Amygdala (tissue), 56 donors: ENCODE measurements at places on chromosomes 1 and 21.

GRCh38 chr1:155294520-155295182, 6.6 kb downstream of the PKLR start:
- no peak for DNase-seq

DNA sequence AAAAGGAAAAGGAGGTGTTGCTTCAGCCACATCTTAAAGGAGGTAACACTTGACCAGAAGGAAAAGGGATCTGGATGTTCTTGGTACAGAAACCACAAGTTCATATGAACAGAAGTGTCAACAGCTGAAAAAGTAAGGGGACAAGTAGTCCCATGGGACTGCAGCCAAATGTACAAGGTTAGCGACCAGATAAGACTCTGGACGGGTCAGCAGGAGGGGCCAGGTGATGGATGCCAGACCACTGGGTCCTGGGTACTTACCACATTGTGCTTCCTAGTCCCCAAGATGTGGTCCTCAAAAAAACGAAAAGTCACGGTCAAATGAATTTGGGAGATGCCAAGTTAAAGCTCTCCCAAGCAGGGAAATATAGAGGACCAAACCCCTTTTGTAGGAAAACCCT, 16.6 kb upstream of the BMP8A start:
- no peak for DNase-seq

DNA sequence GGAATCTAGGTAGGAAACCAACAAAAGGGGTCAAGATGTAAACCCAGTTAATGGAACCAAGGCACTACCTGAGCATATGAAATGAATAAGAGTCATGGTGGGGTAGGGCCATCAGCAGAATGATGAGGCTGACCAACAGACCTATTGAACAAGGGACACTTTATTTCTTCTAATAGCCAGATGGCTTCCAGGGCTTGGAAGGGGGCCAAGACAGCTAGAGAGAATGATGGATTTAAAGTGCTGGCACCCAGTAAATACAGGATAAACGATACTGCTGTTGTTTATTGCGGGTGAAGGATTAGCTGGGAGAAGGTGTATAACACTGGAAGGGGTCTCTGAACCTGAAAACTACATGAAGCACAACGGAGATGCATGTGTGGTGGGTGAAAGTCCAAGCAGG, 15.6 kb downstream of the DDAH1 start:
- DNase-seq: no peak

DNA sequence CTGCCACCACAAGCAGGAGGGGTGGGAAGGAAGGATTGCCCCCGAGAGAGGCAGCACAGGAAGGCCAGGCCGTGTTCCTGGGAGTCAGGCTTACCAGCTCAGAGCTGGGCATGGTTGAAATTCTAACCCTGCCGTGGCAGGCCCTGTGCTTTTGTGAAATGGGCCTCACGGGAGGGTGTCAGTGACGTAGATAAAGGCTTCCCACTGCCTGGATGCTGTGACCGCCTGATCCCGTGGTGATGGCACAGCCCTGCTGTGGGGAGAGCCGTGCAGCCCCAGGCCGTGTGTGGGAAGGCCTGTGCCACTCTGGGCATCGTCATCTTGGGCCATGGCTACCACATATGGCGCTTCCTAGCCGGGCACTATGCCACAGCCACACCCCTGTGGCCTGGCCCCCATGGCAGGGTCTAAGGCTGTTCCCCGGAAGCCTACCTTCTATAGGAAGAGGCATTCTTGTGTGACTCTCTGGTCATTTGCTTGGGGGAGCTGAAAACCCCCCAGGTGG, 161.3 kb downstream of the PCBP3 start:
- DNase-seq: no peak

GRCh38 chr1:198018529-198018928, 101.4 kb downstream of the LHX9 start:
- DNase-seq: no peak

DNA sequence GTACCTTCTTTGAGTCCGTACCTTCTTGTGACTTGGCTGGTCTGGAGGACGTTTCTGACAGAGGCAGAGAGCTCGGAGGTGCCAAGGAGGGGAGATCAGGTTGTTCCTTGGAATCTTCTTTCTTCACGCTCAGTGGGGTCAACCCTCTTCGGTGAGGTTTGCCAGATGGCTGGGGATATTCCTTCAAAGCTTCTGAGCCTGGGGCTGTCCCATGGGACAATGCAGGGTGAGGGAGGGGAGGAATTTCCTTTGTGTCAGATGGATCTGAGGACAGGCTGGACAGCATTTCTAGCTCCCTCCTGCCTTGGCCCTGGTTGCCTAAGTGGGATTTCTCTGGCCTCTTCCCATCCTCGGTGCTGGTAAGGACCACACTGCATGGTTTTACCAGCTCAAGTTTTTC, 95.5 kb upstream of the EDN2 start:
- no peak for DNase-seq

GRCh38 chr1:11781297-11781696, 19.3 kb downstream of the C1orf167 start:
- no peak for DNase-seq

DNA sequence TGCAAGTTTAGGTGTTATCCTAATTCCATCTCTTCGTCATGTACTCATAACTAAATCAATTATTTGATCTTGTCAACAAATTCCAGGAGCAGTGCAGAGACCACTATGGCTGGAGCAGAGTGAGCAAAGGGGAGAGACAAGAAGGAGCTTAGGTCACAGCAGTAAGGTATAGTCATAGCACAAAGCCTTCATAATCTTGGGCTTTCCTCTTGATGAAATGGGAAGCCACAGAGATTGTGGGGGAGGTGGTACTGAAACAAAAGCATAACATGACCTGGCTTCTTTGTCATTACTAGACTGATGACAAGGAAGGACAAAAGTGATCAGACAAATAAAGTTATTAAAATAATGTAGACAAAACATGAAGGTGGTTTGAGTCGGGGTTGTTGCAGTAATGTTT, 60.1 kb upstream of the PTGS2 start:
- no peak for DNase-seq

DNA sequence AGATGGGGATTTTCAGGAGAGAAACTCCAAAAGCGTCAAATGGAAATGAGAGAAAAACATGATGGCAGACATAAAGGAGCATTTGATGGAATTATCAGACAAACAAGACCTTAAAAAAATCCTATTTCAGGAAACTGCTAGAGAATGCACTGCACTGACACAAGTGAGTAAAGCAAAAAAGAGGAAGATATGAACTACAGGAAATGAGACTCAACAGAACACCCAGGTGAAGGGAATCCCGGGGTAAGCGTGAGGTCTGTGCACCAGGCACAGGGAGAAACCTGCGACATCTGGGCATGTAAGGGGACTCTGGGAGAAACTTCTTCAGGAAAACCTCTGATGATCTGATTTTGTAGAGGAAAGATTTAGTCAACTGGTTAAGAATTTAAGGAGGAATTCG, 2.8 kb downstream of the TARBP1 start:
- DNase-seq: no peak

- DNase-seq: no peak
Measured at GRCh38 chr21:36928960-36929359, 37.5 kb downstream of the HLCS start.

GRCh38 chr1:222877854-222878253, 63.0 kb downstream of the DISP1 start:
- no peak for DNase-seq

DNA sequence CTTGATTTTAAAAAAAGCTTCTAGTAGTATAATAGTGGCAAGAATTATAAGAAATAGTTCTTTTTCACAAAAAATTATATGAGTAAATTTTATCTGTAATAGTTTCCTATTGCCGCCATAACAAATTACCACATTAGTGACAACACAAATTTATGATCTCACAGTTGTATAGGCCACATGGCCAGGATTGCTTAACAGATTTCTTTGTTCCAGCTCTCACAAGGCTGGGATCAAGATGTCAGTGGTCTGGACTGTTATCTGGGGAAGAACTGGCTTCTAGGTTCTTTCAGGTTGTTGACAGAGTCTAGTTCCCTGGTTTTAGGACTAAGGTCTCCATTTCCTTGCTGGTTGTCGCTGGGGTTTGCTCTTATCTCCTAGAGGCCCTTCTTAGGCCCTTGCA, 236.4 kb downstream of the USP25 start:
- DNase-seq: no peak

DNA sequence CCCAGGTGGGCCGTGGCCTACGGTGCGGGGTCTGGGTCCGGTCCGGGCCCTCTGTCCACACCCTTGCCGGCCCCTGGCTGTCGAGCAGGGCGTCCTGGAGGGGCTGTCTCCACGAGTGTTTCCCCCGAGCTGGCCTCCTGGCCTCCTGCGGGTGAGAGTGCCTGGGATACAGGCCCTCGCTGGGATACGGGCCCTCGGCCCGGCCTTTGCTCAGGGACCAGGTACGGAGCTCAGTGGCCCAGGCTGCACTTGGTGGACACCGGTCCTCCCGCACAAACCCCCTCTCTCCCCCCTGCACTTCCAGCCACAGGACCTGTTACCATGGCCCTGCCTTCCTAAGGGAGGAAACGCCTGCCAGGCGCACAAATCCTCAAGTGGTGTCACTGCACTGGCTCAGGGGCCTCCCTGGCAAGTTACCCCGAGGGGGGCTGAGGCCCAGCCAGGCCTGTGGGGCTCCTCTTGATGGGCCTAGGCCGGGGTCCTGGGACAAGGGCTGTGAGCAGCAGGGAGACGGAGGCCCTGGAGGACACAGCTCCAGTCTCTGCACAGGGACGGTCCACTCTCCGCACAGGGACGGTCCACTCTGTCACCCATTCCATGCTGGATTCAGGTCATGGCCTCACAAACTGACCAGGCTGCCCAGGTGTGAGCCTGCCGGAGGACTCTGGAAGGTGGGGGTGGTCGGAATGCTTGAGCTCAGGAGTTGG, 18.2 kb upstream of the RNF223 start:
- DNase-seq: no peak

GRCh38 chr1:228090613-228091081, 8.1 kb downstream of the ARF1 start:
- no peak for DNase-seq

DNA sequence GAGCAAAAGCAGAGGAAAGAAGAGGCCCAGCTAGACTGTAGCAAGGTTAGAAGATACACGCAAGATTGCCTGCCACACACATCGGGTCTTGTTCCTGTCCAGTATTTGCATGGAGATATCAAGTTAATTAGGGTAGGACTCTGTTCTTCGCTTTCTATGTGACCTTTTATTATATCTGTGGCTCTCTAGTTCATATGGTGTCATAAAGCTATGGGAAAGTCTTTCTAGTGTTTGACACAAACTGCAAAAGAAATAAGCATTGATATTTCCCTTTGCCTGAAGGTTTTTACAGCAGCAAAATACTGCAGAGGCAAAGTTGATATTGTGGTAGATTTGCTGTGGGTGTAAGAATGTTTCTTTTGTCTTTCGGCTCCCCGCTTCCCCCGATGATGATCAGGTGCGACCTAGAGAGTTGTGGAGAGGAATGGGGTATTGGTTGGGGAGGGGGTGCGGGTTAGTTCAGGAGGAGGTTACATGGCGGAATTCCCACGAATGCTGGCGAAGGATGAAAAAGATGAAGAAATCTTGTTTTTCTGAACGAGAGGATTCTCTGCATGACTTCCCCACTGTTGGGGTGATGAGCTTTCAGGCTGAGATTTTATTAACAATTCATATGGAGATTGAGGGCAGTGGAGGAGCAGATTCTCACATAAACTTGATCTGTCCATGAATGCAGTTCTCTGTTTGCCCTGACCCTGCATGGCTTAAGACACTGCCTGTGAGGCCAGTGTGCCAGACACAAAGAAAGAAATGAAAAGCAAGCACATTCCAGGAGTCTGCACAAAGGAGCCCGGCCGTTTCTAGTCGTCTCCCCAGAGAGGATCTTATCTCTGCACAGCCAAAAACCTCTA, 550.2 kb downstream of the USP25 start:
- DNase-seq: peak; percentile 34

- no peak for DNase-seq
Measured at GRCh38 chr1:153441238-153441755, 19.2 kb downstream of the S100A7 start.

DNA sequence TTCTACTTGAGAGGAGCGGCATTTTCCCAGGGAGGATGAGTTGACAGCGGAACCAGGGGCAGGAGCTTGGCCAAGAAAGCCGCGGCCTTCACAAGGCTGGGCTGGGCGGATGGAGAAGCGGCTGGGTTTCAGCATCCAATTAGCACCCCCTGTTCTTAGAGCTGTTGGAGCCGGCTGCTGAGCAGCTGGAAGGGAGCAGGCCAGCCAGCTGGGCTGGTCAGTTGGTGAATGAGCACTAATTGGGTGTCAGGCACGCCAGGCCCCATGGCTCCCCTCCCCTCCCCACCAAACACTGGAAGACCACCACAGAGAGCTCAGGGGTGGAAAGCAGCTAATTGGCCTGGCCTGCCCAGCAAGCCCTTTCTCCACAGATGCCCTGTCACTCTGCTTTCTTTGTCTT, 245.6 kb downstream of the RRAGC start:
- no peak for DNase-seq

DNA sequence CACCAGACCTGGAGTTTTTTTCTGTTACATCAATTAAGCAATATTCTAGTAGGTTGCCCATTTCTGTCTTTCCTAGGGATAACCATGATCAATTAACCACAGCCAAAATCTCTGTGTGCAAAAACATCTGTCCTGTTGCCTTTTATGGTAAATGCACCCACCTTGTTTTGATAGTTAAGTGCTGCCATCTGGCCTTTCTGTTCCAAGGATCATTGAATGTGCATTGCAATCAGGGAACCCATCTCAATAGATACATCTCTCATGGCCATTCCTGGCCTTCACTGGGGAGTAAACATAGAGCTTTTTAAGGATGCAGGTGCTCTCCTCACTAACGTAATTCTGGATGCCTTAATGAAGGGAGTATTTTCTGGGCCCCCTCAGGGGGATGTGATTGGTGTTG, 111.8 kb upstream of the KIAA1614 start:
- no peak for DNase-seq

DNA sequence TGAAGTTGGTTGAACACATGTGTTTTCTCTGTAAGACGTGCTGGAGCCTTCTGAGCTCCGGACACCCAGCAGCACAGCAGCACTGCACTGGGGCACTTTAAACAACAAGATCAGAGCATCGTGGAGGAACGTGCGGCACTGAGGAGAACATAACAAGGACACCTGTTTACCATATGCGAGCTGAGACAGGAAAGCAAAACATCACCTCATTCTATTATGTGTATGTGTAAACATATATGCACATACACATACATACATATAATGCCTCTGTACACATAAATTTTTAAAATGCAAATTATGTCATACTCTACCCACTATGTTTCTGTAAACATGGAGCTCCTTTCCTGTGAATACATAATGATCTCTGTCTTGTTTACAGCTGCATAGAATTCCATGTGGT, 3.2 kb upstream of the KRTAP10-6 start:
- DNase-seq: no peak

DNA sequence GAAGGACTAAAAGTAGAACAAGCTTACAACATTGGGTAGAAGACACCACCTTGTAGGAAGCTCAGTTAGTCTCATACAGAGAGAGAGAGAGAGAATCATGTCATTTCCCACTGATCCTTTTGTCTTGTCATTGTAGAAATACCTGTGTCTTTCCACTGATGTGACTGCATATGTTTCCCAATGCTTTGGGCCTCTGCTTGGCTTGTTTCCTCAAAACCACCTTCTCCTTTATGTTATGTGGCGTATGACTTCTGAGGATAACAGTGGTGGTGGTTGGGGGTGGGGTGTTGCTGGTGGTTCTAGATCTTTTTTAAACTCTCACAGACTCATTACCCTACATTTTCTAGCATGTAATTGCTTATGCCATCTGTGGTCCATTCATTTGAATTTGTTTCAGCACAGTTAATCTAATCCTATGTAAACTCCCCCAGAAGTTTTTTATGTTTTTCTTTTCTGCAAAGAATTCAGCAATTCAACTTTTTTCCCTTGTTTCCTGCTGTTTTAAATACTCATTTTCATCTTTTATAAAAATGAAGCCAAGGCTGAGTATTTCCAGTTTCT, 9.3 kb downstream of the RGL1 start:
- no peak for DNase-seq
